ENCODE measurements at places on chromosomes 1 and 21.

DNA sequence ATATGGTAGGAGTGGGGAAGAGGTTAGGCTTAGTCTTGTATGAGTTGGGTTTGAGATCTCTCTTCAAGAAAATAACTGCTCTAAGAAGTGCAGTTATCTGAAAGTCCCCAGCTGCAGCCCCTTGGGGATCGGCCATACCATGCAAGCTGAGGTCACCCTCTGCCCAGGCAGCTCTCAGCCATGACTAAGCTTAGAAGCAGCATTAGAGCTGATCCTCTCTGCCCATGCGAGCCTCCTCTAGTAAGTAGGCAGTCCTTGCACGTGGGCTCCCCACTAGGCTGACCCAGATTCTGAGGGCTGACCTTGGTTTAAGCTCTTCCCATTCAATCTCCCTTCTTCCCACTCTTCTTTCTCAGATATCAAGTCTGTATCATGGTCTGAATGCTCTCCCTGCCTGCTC, 121.0 kb upstream of the UBE2U start:
- no peak for DNase-seq

DNA sequence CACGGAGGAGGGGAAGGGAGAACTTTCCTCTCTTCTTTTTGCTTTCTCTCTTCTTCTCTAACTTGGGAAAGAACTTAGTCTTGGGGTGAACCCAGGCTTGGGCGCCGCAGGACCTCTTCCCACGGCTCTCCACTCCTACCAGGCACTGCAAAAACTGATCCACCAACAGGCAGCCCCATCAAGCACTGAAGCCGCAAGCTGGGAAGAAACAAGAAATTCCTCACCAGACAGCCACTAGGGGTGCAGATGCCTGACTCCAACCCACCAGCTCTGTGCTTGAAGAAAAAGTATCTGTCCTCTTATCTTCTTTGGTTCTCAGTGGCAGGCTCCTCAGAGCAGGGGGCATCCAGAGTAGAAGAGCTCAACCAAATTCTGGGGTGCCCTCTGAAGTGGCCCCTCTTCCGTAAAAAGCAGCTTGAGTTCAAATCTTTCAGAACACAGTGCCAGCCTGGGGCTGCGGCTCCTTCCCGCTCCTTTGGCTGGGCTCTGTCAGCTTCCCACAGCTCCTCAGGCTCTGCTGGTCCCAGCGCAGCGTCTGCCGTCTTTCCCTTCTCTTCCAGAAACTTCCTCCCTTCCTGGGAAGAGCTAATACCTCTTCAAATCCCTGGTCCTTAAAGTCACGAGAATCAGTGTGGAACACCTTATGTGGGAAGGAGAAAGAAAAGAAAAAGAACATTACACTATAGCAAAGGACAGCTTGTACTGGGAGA, 2.4 kb downstream of the SLC41A1 start:
- no peak for DNase-seq

GRCh38 chr1:181632492-181632891, 149.2 kb downstream of the CACNA1E start:
- DNase-seq = no peak

GRCh38 chr1:84846387-84846786, 46.6 kb downstream of the LPAR3 start:
- DNase-seq = no peak

DNA sequence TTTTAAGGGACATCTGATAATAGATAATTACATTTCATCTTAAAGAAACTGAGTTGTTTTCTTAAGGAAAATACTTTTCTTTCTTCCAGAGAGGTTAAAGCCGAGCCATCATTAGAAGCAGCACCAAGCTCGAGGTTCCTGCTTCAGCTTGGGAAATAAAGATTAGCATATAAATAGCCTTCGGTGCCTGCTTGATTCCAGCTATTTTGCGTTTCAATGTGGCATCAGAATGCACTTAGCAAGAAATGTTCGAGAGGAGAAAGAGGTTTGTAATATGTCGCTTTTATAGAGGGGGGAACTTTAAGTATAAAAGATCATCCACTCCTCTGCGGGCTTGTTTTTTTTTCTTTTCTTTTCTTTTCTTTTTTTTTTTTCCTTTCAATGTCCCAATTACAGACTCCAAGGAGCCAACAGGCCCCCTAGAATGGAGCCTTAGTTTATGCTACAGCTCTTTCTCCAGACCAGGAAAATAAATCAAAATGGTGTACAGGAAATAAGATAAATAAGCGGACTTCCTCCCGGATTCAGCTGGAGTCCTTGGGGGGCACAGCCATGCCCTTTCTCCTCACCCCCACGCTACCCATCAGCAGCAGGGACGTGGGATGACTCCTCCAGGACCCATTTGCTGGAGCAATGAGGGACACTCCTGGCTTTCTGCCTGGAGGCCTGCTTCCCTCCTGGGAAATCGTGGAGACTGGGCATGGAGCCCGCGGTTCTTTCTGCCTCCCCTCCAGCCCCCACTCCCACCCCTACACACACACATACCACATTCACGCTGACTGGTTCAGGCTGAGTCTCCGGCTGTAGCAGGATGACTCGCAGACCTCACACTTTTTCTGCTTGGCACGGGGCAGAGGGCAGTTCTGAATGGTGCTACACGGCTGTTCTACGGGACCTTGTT, 131.6 kb downstream of the RRAGC start:
- DNase-seq = no peak

DNA sequence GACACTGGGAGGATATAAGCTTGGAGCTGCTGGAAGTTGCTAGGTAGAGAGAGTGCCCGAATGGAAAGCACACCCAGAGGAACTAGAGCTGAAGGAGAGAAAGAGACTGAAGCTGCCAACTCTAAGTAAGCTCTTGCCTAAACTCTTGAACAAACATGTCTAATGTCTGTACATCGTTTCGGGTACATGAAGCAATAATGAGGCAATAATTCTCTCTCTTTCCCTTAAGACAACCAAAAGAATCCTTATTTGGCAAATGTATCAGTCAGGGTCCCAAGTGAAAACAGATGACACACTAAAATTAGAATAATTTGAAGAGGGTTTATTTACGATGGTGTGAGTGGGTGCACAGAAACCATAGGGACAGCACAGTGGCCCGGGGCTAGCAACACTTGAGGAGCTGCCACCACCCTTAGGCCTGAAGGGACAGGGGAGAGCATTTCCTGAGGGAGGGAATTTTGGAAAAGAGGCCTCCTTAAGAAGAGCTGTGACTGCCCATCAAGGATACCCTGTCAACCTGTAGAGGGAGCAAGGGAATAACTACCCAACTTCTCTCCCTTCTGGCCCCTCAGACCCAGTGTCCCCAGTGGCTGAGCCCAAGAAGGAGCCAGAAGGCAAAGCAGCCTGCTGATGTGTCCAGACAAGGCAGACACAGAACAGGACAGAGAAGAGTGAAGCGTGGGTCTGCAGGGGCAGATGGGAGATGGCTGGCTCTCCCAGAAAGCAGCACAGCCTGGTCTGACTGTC, 36.1 kb upstream of the KHDRBS1 start:
- DNase-seq = no peak

GRCh38 chr1:111559736-111560279, 56.4 kb upstream of the ADORA3 start:
- DNase-seq = no peak

DNA sequence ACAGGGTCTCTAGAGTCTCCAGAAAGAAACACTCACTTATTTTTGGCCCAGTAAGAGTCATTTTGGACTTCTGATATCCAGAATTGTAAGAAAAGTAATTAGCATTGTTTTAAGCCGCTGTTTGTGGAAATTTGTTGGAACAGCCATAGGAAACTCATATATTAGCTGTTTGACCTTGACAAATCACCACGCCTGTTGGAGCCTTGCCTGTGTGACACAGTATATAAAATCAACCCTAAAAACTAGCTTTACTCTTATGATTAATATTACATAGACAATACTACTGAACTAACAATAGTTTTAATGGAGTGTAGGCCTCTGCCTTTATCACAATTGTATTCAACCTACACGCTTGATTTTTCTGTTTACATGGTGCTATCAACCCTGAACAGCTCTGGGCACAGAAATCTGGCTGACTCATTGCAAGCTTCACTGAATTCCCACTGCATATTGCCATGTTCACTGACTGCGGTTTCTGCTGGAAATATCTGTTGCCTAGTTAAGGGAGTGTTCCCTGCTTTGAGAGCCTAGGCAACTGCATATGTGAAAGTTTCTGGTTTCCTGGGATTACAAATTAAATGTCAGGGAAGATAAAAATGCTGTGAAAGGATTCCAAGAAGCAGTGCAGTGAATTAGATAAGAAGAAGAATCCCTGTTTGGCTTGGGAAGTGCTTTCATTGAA, 419.5 kb upstream of the DEPDC1 start:
- no peak for DNase-seq

DNA sequence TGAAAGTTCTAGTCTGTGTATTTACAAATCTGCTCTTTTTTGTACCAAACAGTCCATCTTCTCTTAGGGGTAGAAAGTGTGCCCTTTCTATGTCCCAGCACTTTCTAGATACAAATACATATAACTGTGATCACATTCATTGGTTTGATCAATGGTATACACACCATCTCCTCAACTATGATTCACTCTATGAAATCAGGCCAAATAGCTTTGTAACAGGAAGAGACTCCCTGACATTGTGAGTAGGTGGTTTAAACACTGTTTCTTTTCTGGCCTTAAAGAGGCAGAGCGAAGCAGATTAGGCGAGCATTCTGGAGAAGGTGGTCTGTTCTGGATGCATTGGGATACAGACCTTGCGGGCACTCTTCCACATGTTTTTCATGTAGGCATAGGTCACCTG, 39.3 kb upstream of the EXOSC10 start:
- no peak for DNase-seq

DNA sequence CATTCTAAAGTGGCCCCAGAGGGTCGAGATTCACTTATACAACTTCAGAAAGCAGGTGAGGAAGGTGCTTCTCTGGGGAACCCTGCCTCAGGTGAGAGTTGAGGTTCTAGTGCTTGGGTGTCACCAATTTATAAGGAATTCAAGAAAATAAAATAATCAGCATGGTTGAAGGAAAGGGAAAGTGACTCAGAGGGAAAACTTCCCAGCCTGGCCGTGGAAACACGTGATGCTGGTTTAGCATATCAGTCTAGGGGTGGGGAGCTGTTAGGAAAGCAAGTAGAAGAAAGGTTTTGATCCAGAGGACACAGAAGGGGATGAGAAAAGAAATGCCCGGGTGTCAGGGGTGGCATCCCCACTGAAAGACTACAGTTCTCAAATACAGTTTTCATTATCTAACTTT, 37.7 kb upstream of the TMEM125 start:
- DNase-seq = no peak

DNA sequence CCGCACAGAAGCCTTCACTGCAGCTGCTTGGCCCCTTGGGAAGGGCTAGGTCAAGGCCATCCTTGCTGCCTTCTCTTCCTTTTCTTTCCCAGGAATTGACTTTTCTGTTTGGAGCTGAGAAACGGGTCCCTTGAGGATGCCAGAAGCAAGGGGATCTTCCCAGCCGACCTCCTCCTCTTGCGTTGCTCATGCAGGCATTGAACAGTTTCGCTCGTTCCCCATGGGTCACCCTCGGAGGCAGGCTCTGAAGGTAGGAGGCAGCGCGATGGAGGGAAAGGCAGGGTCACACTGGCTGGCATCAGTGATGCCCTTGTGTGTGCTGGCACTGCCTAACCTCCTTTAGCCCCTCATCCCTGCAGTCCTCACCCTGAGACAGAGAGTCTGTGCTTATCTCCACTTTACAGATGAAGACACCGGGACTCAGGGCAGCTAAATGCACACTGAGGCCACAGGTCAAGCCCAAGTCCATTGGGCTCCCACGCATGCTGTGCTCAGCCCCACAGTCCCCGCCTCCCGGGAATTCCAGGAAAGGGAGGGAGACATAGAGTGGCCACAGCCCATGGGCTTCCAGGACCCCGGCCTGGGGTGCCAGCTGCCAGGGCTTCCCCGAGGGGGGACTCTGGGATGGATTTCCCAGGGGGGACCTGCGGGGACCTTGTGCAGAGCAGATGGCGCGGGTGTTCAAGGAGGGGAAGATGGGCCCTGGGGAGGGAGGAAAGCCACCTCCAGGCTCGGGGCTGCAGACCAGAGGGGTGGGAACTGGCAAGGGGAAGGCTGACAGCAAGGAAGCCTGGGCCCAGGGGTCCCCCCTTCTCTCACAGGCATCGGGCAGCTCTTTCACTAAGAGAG, 90.2 kb downstream of the SPSB1 start:
- DNase-seq = no peak

DNA sequence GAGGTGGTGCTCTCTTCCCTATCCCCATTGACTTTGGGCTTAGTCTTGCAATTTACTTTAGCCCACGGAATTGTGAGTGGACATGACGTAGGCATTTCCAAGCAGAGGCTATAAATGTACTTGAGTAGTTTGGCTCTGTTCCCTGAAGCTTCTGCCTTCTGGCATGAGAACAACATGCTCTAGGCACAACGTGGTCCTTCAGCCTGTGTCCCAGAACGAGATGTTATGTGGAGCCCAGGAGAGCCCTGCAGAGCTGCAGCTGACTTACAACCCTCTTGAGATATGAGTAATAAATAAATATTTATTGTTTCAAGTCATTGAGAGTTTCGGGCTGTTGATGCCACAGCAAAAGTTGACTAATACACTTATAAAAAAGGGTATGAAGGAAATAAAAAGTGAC, 105.2 kb upstream of the HMGB4 start:
- DNase-seq = no peak

GRCh38 chr1:152817309-152817708, 5.5 kb downstream of the LCE1B start:
- DNase-seq = no peak

DNA sequence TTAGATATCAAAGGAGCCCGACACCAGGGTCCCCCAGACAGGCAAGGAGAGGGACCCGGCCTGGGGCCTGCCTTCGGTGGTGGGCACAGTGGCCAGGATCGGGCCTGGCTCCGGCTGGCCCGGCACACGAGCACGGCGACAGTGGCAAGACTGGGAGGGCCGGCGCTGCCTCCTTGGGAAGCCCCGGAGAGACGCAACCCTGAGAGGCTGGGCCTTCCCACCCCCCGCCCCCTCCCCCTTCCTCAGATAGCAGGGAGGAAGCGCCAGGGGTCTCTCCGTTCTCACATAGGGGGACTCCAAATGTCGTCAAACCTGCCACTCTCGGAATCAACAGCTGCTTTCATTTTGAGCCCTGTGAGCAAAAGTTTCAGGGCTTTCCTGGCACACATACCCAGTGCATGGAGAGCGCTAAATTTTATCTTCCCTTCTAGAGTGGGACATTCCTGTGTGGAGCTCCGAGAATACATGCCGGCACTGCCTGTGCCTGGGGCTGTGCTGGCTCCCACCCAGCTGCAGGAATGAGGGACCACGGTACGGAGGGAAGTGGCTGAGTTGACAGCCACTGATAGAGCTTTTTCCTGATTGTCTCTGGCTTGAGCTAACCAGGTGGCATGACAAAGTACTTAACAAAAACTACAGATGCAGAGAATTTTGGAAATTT, 62.4 kb downstream of the CD247 start:
- DNase-seq = no peak

DNA sequence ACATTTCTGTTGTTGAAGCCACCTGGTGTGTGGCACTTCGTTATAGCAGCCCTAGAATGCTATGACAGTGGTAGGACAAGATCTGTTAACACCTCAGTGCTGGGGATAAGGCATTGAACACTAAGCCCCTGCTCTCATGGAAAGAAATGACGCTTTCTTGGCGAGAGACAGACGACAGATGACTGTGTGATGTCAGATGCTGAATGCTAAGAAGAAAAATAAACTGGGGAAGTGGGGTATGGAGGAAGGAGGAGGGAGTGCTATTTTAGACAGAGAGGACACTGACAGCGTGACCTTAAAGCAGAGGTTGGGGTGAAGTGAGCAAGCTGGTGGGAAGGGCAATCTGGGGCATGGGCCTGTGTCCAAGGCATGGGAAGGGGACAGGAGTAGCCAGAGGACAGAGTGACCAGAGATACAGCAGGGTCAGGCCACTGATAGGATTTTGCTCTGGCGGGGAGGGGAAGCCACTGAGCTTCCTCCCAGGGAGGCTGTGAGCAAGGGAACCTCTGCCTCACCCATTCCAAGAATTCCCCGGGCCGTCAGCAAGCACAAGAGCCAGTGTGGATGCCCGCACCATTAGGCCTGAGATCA, 15.2 kb downstream of the DOP1B start:
- DNase-seq = no peak
